ENCODE measurements at places on chromosomes 4 and X.

- DNase-seq, result no peak
Measured at GRCh38 chrX:18065956-18066355, 154.7 kb downstream of the BEND2 start.

GRCh38 chr4:121885115-121885514 lies 14.8 kb upstream of the BBS7 start:
- no peak for DNase-seq

DNA sequence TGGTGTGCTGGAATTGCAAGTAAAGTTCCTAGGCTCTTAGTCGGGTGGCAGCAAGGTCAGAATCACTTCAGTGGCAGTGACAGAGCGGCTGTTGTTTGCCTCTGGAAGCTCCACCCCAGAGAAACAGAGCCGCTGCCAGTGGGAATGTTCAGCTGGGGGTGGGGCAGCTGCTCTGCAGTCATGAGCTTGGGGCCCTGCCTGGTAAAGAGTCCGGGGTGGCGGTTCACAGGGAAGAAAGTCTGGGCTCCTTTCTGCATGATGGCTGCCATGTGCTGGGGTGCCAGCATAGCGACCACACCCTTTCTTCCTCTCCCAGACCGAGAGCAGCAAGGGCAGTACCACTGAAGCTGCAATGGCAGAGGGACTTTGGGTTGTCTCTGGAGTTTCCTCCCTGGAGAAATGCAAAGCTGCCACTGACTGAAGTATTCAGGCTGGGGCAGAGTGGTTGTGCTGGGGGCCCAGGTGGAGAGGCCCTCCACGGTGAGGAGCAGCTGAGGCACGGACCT lies 108.8 kb upstream of the CENPE start:
- DNase-seq, result no peak

DNA sequence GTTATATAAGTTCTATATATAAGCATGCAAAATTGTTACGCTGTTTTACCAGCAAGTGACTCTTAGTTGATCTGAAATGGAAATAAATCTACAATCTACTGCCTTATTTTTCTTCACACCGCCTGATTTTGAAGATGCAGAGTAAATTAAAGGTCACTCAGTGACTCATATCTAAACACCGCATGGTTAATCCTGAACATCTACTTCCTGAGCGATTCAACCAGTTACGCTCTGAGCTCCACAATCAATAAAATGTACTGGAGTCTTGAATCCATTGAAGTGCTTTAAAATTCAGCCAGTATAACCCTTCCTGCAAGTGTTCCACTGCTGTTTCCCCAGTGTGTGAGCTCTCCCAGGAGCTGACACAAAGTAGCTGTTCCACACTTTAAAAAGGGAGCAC lies 192.8 kb downstream of the SLC7A11 start:
- no peak for DNase-seq

- DNase-seq, result peak; percentile 45
Measured at GRCh38 chrX:39491548-39492297, 606.0 kb downstream of the BCOR start.

DNA sequence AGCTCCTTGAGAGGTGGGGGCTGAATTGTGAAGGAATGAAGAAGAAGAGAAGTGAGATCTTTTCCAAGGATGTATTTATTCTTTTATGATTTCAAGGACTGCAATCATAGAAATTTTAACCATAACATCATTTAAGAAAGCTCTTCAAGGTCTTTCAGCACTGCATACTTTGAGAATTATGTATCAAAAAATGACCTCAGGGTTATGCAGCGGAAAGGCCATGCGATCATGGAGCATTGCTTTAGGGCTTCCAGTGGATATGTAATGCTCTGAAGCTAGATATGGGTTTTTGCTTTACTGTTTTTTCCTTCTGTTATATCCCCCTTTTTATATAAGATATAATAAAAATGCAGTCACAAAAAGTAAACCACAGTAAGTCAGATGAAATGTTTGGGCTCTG lies 38.7 kb downstream of the SGMS2 start:
- DNase-seq, result no peak

- DNase-seq, result no peak
Measured at GRCh38 chrX:15116900-15117299, 153.0 kb downstream of the ASB9 start.

- DNase-seq, result no peak
Measured at GRCh38 chrX:68711845-68712244, 64.4 kb downstream of the STARD8 start.

- no peak for DNase-seq
Measured at GRCh38 chr4:111847296-111848008, 297.8 kb upstream of the FAM241A start.

- no peak for DNase-seq
Measured at GRCh38 chr4:89847571-89848325, 10.8 kb upstream of the SNCA start.

DNA sequence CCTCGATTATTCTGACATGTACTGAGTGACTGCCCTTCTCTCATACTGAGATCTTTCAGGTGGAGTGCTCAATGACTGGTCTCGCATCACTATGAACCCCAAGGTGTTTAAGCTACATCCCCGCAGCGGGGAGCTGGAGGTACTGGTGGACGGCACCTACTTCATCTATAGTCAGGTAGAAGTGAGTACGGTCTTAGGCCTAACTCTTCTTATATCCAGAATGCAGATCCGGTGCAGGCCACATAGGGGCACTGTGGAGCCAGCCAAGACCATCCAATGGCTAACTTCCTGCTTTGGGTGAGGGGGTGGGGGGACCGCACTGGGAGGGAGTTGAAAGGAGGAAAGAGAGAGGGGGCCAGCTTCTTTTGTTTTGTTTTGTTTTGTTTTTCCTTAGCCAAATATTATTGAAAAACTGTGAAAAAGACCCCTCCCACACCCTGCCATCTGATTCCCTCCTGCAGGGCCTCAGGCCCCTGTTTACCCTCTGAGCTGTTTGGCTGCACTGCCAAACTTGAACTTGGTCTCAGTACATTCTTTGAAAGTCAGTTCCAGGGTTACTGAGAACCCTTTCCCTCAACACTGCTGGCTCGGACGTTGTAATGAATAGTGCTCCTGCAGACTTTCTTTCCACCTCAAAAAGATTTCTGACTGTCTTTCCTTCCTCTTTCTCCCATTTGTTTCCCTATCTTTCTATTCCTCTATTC lies 16.2 kb downstream of the AWAT2 start:
- DNase-seq, result peak; percentile 42

DNA sequence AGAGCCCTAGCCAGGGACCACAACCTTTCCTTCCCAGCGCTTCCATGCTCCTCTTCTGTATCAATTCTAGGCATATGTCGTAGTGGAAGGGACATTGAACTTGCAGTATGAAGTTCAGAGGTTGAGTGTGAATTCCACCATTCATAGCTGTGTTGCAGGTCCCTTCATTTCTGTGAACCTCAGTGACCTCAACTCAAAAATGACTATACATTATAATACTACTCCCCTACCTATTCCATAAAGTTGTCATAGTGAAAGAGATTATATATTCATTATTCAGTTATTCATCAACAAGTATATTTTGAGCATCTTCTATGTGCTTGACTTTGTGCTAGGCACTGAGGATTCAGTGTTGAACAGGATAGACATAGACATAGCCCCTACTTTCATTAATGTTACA lies 28.0 kb downstream of the SH3BGRL start:
- DNase-seq, result no peak

DNA sequence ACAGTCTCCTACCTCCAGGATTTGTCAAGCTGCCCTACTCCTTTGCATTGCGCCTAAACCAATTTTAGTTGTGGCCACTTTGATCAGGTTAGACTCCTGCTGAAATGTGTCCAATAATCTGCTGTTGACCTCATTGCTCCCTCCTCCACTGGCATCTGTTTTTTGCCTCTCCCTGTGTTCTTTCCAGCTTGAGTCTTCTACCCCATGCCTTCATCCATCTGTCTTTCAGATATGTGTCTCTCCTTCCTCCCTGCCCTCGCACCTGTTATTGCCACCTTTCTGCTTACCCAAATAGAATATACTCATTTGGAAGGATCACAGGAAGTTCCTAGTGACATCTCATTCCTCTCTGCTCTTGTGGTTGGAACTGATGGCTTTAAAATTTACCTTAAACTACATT lies 366.6 kb upstream of the CLNK start:
- DNase-seq, result no peak

- peak; percentile 90 for DNase-seq
Measured at GRCh38 chrX:47619486-47620302, at the start of gene SYN1. Gene SYN1, minus strand, starts transcription at chrX:47619857. Its CDS starts 129 bp downstream, at chrX:47619728.

DNA sequence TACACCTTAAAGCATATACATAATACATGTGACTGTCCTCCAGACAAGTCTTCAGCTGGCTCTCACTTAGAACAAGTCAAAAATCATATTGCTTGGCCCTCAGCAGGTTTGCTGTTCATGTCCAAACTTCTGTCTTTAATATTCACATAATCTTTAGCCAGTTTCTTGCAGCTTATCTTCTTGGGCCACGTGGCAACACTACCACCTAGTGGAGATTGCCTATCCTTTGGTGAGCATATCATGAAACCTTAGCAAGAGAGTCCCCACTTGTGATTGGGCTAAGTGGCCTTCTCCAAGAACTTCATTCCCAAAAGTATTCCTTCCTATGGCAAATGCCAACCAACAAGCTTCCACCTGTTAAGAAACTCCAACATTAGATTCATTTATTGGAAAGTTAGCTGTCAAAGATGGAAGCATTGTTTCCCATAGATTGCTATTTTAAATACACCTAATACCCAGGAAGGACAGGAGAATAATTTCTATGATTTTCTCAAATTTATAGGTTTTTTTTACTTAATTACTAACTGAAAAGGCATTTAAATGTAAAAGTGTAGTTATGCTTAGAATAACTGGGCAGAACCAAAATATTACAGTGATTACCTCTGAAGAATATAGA lies 231.9 kb upstream of the INTU start:
- peak; percentile 21 for DNase-seq

GRCh38 chrX:153974726-153975286 lies 2.3 kb downstream of the TMEM187 start:
- no peak for DNase-seq

- DNase-seq, result no peak
Measured at GRCh38 chr4:185040523-185040922, 22.2 kb downstream of the HELT start.

GRCh38 chr4:112882286-112882685 lies 167.2 kb upstream of the ANK2 start:
- DNase-seq, result no peak

DNA sequence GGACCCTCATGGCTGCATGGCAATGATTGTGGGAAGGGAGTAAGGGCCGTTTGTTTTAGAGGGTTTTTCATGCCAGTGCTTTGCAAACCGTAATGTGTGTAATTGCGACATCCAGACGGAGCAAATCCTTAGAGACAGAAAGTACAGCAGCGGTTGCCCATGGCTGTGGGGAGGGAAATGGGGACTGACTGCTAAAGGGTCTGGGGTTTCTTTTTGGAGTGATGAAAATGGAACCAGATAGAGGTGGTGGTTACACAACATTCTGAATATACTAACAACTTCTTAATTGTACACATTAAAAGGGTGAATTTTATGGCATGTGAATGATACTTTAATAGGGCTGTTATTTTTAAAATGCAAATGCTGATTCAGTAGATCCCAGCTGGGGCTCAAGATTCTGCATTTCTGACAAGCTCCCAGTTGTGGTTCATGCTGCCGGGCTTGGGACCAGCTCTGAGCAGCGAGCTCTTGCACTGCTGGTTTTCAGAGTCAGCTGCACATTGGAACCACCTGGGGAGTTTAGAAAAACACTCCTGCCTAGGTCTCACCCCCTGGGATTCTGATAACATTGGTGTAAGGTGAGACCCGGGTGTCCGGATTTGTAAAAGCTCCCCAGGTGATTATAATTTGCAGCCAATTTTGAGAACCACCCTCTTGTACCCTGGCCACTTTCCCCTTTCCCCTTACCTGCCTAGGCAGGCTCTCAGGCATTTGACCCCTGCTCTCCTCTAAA lies 47.7 kb downstream of the PRPS1 start:
- DNase-seq, result no peak

- DNase-seq, result no peak
Measured at GRCh38 chr4:8912089-8912455, 40.4 kb upstream of the HMX1 start.

DNA sequence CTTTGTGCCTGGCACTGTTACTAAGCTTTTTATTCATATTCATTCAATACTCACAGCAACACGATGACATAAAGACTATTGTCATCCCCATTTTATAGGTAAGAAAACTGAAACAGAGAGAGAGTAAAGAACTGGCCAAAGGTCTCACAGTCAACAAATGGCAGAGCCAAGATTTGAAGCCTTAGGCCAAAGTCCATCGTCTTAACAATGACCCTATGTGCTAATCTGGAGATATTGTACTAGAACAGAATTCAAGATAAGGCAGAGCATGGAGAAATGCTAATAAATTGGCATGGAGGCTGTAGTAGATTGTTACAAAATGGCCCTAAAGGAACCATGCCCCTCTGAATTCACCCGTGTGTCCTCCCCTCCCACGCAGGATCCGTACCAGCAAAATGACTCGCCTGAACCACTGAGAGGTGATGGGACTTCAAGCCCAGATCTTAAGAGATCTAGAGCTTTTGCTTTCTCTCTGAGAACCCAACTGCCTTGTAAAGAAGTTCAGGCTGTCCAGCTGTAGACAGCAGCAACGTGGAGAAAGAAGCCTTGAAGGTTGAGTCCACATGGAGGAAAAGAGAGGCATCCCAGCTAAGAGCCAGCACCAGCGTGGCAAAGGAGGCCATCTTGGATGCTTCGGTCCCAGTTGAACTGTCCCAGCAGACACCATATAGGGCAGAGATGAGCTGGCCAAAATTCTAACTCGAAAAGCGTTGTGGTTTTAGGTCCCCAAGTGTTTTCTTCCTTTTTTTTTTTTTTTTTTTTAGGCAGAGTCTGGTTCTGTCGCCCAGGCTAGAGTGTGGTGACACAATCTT lies 52.8 kb upstream of the RBM47 start:
- no peak for DNase-seq

GRCh38 chr4:15776871-15777648 lies 1.1 kb upstream of the CD38 start:
- no peak for DNase-seq

- DNase-seq, result peak; percentile 32
Measured at GRCh38 chrX:133985164-133985966, at the start of gene GPC3. Gene GPC3, minus strand, starts transcription at chrX:133985594.

DNA sequence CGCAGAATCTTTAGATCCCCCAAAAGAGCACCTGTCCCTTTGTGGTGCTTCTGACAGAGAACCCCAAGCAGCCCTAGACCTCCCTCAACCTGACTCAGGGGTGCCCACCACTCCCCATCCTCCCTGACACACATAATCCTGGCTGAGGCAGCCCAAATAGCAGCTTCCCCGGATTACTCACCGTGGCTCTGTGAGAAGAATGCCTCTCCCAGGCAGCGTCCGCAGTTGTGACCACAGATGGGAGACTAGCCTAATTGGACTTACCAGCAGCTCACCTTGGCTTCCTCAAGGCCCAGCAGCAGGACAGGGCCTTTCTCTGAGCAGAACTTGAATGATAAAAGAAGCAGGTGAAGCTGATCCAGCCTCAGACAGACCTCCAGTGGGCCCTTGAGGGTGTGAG lies 10.3 kb upstream of the ODAPH start:
- DNase-seq, result no peak

GRCh38 chr4:104015680-104016079 lies 295.9 kb upstream of the TACR3 start:
- DNase-seq, result no peak

DNA sequence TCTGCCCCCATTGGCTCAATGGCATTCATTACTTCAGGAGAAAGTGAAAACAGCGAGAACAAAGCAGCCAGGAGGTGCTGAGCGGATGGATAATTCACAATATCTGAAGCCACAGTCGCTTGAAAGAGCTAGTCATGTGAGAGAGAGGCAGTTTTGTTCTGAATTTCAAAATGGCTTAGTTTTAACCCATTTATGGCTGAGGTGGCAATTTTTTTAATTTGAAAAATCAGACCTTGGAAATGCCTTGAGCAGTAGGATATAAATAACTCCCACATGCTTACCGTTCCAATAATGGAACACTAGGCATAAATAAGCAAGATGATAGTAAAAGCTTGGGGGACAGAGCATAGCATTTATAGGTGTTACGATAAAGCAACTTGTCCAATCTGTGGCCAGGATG lies 56.9 kb upstream of the CBR4 start:
- no peak for DNase-seq
